ENCODE measurements at places on chromosomes 6 and 20.

DNA sequence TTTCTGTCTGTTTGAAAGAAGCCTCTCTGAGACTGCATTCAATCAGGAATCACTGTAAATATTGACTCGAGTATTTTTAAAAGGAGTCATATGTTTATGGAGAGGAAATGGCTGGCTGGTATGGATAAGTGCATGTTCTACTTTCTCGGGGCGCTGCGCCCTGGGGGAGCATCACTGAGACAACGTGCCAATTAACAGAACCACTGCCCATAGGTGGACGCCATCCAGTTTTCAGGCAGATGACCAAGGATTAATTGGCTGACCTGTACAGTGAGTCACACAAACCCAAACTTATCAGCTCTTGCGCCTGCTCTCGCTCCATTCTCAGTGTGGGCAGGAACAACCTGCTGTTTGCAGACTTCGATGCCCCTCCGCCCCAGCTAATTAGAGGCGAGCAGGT, 571.2 kb downstream of the QKI start:
- no peak for DNase-seq

GRCh38 chr6:89840538-89840937, 10.9 kb downstream of the CASP8AP2 start:
- DNase-seq = no peak

DNA sequence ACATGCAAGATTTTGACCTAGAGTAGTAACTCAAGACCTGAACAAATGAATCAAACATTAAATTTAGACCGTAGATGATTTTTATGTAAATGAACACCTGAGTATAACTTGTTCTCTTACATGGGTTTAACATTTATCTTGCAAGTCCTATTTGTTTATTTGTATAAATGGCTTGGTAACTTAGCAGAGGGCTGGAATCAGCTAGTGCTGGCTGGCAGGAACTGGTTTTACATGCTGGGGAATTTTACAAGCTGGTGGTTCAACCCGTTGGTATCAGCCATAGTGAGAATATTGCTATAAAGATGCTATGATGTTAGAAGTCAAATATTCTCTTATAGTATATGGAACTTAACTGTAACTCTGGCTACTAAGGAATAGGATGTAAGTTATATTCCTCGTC, 8.9 kb downstream of the SLC22A2 start:
- no peak for DNase-seq

DNA sequence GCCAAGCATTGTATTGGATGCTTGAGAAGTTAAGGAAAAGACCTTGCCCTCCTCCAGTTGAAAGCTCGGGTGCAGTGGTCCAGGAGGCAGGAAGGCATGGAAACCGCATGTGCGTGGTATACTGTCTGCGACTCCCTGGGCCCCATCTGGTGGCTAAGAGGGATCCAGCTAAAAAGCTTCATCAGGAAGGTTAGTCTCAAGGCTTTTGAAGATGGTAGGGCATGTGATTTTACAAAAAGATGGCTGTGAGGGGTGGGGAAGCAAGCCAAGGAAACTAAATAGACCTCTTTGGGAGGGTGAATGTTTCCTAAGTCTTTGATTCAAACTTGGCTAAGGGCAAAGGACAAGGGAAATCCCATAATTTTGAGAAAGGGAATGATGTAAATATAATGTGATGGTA, 109.1 kb upstream of the TIAM2 start:
- DNase-seq = no peak

DNA sequence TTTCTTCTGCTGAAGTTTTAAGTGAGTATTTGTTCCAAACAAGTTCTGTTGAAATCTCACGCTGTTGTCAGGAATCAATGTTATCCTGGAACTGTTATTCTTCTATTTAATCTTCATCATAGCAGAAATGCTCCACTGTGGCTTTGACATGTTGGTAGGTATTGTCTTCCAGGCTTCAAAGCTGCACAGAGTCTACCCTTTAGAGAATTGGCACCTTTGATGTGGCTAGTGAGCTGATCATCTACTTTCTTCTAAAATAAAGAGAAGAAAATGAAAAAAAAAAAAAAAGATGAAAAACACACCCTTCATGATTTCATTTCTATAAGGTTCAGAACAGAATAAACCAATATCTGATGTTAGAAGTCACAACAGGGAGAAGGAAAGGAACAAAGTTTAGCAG, 5.8 kb upstream of the ZSCAN23 start:
- DNase-seq = no peak

DNA sequence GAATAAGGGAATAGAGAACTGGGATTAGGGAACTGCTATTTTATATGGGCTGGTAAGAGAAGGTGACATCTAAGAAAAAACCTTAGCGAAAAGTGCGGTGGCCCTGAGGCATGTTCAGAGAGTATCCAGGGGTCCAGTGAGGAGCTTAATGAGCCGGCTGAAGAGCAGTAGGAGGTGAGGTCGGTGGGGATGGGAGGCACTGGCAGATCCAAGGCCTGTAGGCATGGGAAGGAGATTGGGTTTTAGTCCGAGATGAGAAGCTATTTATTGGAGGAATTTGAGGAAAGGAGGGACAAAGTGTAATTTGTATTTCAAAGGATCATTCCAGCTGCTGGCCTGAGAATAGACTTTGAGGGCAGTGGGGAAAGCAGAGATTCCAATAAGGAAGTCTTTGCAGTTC, 123.8 kb downstream of the QKI start:
- DNase-seq = no peak

DNA sequence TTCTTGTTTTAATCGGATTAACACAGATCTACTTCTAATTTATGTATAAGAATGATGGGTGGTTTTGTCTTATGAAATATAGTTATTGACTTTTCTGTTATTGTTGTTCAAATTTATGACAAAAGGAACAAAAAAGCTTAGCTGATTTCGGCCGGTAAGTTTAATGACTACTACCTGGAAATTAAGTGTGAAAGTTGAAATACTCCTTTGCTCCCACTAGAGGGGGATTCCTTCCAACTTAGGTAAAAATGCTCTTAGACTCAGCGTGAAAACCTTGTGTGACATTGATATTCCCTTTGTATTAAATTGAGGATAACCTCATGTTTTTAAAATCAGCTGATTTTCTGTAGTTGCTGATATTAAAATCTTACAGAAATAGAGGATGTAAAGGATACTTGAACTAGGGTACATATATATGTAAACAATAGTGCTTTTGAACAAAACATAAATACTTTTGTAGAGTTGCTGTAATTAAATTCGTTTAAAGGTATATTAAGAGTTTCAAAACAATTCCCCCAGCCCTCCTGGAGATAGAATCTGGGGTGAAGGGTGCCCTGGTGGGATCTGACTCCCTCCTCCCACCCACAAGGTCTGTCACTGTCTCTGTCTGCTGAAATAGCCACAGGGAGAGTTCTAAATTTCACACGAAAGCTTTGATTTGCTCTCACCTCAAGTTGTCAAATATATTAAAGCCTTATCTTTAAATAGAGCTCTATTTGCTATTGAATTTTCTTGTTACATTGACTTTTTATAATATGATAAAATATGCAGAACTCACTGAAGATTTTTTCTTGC, 257.5 kb downstream of the ARID1B start:
- no peak for DNase-seq

GRCh38 chr20:46772901-46773300, 63.5 kb downstream of the SLC2A10 start:
- no peak for DNase-seq

DNA sequence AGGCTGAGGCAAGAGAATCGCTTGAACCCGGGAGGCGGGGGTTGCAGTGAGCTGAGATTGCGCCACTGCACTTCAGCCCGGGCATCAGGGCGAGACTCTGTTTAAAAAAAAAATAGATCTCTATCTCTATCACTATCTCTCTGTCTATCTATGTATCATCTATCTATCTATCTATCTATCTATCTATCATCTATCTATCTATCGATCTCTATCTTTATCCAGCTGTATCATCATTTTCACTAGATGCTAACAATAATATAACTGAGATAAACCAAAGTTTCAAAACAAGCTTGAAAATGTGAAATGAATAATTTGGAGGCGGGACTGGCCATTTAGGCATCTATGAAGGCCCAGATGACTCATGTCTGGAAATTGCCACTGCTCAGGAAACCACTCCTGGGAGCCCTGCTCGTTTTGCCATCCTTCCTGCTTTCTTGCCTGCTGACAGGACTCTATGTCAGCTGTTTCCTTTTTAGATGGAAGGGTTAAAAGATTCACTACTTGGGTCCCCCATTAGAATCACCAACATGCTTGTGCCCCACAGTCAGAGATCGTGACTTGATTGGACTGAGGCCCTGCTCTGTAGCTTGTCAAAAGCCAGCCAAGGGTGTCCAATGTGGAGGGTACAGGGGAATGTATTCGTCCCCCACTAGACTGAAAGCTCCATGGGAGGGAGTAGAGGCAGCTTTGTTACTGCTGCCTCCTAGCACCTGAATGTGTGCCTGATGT, 61.7 kb downstream of the UTRN start:
- peak; percentile 47 for DNase-seq

DNA sequence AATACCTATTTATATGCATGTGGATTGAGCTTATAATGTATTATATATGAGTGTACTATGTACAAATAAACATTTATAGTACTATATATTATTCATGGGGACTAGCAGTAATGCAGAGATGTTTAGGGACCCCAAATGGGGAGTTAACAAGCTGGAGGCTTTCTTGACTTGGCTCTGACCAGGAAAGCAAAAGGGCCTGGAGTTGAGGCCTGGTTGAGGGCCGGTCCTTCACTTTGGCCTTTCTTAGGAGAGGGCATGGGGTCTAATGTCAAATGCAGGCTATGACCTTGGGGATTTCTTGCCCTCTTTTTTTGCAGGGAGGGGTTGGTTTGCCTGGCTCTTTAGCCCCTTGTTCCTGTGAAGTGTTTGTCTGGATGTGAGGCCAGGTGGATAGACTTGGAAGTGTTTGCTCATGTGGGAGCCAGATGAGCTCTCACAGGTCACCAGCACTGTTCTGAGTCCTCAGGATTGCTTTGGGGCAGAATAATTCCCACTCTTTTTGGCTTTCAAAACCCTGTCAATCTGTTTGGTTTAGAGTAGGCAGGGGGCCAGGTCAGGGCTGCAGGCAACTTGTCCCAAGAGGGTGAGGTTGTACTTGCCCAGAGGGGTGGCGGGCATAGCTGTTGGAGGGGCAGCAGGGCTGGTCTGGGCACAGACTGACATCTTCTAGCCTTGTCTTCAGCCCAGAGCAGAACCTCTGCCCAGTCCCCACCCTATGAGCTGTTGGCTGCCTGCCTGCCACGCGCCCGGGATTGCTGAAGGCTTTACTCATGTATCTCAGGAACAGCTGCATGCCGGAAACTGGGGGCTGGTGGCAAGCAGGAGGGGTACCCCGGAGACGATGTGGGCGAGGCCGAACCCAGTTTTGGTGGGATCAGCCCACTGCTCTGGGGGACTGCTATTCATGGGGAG, 14.6 kb downstream of the TJAP1 start:
- DNase-seq = no peak

GRCh38 chr20:3436864-3437574, 29.6 kb upstream of the DNAAF9 start:
- no peak for DNase-seq
